ENCODE measurements at places on chromosomes 11 and 22.

GRCh38 chr11:108916935-108917334 lies 252.1 kb downstream of the DDX10 start:
- no peak for DNase-seq

DNA sequence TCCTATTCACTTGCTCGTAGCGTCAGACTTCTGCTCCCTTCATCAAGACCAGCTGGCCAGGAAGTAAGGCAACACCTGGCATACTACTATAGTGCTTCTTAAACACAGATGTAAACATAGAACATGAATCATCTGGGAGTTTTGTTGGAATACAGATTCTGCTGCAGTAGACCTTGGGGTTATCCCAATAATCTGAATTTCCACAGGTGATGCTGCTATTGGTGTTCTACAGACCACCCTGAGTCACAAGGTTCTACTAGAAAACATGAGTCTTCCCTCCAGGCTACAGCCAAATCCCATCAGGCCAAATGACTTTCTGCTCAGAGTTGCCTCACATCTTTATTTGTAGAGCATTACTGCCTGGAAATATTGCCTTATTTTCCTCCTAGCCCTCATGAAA lies 175.2 kb downstream of the NELL1 start:
- DNase-seq = no peak

DNA sequence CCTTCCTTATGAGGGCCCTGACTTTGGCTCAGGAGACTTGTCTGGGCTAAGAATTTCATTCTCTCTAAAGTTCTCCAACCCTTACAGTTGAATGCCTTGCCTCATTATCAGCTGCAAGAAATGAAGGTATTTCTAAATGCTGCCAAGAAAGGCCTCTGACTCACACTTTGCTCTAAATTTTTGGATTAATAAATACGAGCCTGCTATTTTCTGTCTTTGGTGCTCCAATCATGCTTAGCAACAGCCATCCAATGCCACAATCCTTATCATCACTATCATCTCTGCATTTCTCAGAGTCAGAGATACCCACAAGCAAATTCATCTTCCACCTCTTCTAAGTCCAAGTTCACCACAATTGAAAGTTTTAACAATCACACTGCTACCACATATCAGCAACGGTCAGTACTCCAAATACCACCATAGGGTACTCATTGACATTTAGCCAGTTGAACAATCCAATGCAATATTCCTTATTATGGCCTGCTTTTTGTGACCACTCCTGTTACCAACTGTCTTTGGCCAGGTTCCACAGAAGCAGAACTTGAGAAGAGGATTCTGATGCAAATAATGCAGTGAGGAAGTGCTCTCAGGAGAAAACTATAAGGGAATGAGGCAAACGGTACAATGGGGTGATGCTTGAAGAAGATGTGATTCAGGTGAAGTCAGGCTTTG lies 5.7 kb downstream of the PATE2 start:
- no peak for DNase-seq

DNA sequence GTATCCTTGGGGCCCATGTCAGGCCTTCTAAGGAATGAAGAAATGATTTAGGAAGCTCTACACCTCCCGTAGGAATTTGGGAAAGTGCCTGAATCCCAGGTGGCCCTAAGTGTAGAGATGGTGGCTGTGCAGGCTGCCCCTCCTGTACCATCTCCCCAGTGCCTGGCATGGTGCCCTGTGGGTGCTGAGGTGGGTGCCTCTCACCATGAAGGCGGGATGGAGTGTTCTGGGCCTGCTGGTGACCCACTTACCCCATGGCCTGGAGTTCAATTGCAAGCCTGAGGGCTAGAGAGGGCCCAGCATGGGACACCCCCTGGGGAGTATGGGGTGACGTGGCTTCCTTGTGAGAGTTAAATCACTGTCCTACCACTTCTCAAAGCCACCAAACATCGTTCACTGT lies 19.8 kb downstream of the SAMM50 start:
- DNase-seq = no peak

- peak; percentile 4 for DNase-seq
These were observed 33.7 kb upstream of the TH start for GRCh38 chr11:2205214-2205720.
